ENCODE measurements at places on chromosomes 13 and 19. TPM values are rescaled to one million over a fixed set of nuclear protein-coding genes. Genes with fewer than 3 reads are reported as not detected.

The ZNF382 gene
- total RNA-seq: 0.40 TPM

The KIR2DL1 gene
- total RNA-seq: not detected

The CAPN12 gene
- total RNA-seq: 44.8 TPM

The SULT2A1 gene
- not detected for total RNA-seq

The SMAD9 gene
- total RNA-seq: 10.4 TPM

The HCN2 gene
- 0.14 TPM for total RNA-seq

DNA sequence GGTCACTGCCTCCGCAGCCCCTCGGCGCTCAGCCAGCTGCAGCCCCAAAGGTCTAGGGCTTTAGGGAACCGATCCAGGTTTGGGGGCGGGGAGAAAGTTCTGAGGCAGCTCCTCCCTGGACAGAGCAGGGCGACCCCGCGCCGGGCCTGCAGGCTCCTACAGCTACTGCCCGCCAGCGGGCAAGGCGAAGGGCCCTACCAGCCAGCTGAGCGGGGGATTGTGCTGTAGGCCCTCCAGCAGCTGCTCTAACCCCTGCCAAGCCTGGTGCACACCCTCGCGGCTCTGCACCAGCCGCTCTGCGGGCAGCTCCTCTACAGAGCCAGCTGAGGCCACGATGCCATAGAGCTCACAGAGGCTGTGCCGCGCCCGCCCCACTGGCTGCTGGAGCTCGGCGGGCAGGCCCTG is 14.0 kb downstream of the PLIN4 start:
- no peak for DNase-seq

- DNase-seq: no peak
Measured at GRCh38 chr19:39223703-39224279, 19.7 kb upstream of the SYCN start.

- DNase-seq: no peak
Measured at GRCh38 chr13:101875717-101876393, 423.4 kb downstream of the ITGBL1 start.

DNA sequence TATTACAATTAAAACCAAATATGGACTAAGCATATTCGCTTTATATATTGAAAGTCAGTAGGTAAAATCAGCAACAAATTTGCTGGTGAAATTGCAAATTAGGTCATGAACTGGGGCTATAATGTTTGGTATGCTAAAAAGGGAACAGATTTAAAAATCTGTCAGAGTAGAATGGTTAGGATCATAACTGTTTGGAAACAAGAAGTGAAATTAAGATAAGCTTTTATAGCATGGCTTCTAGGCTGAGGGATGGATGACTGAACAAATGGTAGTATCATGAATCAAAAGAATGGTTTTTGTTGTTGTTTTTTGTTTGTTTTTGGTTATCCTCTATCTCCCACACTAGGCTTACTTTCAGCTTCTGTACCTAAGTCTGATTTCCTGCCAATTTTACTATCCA is 1090.4 kb downstream of the PCDH9 start:
- no peak for DNase-seq

GRCh38 chr13:28035146-28035782 is 46.8 kb upstream of the URAD start:
- DNase-seq: peak; percentile 22

GRCh38 chr19:13064092-13064489 is 38.6 kb downstream of the LYL1 start:
- DNase-seq: no peak

DNA sequence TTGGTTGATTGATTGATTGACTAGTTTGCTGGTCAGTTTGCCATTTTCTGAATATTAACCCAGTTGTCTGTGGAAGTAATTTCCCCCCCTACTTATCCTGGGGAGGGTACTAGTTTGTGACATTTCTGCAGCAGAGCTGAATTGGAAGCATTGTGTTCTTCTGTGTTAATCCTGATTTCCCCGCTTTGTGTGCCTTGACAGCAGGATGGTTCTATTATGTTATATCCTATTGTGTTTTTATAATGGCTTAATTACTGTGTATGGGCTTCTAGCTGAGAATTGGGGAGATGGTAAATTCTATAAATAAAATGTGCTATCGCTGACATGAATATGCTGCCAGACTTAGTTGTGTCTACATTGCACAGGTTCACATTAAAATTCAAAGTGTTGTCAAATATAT is 499.7 kb downstream of the COG6 start:
- no peak for DNase-seq

- DNase-seq: no peak
Measured at GRCh38 chr13:32381539-32381938, 46.4 kb downstream of the N4BP2L1 start.

DNA sequence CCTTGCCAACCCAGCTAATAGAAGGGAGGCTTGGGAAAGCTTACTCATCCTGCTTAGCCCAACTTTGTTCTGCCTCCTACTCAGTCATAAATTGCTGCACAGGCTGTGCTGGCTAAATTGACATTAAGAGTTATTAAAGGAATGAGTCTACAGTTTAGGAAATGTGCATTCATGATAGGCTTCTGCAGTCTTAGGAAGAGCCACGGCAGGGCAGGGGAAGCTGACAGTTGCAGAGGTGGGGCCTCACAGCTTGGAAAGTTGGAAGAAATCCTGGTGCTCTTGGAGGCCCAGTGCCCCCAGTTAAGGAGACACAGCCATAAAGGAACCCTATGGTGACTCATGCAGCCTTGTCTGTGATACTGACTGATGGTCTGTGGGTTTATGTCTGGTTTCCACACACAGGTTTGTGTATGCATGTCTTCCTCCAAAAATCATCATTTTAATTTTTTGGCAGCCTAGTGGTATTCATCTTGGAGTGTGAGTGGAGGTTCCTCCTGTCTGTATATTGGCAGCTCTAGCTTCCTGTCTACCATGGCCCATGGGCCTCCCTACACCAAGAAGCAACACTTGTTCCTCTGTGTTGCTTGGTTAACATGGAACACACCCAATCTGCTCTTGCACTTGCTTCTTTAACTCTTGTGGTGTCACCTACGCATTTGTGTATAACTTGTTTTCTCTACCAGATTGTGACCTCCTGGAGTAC is 135.0 kb upstream of the KL start:
- DNase-seq: no peak

- DNase-seq: peak; percentile 98
Measured at GRCh38 chr19:45443462-45444317, 20.0 kb upstream of the ERCC1 start.

DNA sequence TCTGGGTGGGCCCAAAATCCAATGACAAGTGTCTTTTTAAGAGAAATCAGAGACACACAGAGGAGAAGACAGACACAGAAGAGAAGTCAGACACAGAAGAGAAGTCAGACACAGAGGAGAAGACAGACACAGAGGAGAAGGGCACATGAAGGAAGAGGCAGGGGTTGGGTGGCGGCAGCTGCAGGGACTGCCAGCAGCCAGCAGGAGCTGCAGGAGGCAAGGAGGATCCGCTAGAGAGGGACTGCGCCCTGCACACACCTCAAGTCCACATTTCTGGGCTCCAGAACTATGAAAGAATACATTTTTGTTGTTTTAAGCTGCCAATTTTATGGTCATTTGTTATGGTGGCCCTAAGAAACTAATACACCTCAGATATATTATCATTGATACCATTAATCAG is 140.6 kb downstream of the ZIC5 start:
- DNase-seq: no peak

- no peak for DNase-seq
Measured at GRCh38 chr13:44969551-44970484, 19.5 kb downstream of the NUFIP1 start.

DNA sequence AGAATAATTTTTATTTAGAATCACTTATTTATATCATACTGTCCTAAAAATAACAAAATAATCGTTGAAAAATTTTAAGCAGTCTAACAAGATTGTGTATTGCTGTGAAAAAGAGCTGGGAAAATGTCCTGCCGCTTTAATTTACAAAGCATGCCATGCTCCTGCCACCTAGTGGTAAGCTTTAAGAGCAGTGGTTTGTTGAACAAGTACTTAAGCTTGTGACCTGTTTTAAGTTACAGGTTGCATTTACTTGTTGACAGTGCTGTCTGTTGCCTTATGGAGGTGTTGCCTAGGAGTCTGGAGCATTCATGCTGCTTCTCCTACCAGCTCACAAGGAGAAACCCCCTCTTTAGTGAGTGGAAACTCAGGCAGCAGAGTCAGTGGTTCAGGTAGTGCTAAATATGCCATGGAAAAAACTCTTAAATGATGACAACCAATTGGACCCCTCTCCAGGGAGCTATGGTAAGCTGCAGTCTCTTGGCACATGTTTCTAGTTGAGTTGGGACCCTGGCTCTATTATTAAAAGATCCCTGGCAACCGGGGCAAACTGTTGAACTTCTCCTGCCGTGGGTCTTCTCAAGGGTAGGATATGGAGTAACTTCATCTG is 68.4 kb downstream of the SPATA13 start:
- DNase-seq: no peak

- DNase-seq: no peak
Measured at GRCh38 chr13:53052675-53053074, 24.1 kb downstream of the OLFM4 start.

- no peak for DNase-seq
Measured at GRCh38 chr19:49793561-49793840, 19.6 kb downstream of the FUZ start.

DNA sequence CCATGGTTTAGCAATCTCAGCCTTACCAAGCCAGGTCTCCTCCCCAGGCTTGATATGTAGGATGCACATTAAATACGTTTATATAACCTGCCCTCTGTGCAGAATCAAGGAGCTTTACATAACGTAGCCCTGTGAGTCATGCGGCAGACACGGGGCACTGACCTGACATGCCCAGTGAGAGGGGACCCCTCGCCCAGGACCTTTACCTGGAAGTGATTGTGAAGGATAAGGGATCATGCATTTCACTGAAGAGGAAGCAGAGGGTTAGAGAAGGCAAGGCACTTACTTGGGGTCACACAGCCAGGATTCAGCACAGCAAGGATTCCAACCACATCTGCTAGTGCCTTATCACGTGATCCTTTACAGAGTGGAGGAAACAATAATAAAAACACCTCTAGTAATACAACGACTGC is 18.9 kb upstream of the FOSB start:
- DNase-seq: peak; percentile 57

- DNase-seq: peak; percentile 47
Measured at GRCh38 chr19:49712397-49712859, 21.5 kb downstream of the CPT1C start.
